ENCODE measurements at places on chromosomes 1 and 21. TPM values are rescaled to one million over a fixed set of nuclear protein-coding genes. Genes with fewer than 3 reads are reported as not detected.

DNA sequence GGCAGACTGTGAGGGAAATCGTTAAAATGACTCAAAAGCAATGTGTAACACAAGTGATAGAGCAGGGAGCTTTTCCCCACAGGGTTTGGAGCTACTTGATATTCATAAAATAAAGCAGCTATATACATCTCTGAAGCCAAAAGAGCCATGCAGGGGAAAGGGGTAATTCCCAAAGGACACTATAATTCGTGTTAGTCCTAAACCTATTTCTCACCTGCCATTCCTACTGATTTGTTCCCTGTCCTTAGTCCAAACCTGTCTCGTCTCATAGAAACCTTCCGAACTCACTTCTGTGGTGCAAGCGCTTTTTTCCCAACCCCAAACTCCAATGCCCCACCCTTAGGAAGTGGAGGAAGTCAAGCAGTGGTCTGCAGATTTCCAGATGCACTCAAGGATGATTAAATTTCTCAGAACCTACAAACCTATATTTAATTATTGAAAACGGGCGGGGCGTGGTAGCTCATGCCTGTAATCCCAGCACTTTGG lies 946 bp upstream of the HNRNPR start:
- DNase-seq, result no peak

- DNase-seq, result peak; percentile 83
These were observed 177.7 kb upstream of the EDN2 start for GRCh38 chr1:41662061-41662764.

DNA sequence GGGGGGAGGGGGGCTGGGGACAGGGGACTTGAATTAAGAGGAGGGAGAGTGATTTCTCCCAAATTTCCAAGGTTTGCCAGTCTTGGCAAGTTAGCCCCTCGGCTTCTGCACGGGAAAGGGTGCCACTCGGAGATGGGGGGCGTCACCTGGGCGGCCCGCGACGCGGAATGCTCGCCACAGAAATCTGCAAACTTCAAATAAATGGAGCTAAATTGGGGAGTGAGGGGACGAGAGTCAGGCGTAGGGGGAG lies 885 bp upstream of the SSBP3 start:
- DNase-seq, result no peak

DNA sequence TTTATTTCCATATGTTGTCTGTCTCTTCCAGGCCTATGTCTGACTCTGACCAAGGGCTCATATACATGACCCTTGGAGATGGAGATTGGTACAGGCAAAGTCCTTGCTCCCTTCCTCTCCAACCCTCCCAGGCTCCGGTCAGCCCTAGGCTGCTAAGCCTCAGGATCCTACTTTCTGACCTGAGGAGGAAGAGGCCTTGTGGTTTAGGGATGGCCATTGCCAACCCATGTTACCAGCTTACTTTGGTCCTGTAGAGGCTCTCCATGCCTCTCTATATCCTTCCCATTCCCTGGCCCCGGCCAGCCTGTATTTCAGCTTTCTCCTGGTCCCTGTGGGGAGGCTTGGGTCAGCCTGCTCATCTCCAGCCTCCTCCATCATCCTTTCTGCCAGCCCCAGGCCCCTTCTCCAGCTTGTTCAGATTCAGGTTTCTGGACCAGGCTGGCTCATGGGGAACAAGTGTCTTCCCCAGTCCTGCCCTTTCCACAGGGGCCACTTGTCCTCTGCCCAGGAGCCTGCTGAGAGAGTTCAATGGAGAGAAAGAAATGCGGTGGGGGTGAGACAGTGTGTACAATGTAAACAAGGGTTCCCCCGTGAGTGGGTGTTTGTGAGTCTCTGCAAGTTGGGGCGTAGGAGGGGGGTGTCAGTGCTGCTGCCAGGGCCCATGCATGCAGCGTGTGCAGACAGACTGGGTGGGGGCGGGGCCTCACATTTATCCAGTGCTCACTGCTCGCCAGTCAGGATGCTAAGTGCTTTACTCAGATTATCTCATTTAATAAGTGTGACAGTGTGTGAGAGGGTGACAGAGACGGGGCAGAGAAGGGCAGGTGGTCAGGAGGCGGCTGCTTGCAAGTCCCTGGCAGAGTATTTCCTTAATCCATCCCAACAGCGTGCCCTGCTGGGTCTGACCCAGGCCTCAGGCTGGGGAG lies 31.3 kb upstream of the FOXO6 start:
- DNase-seq, result no peak

GRCh38 chr1:53080041-53080440 lies 18.0 kb downstream of the PODN start:
- no peak for DNase-seq

- no peak for DNase-seq
These were observed 906 bp upstream of the FBXO28 start for GRCh38 chr1:224113005-224113404.

- DNase-seq, result peak; percentile 87
These were observed 1.1 kb downstream of the POGZ start for GRCh38 chr1:151457911-151458801.

- DNase-seq, result peak; percentile 56
These were observed 57.9 kb downstream of the FHAD1 start for GRCh38 chr1:15304708-15305467.

- DNase-seq, result no peak
These were observed 13.5 kb downstream of the FAM89A start for GRCh38 chr1:231026576-231026975.

DNA sequence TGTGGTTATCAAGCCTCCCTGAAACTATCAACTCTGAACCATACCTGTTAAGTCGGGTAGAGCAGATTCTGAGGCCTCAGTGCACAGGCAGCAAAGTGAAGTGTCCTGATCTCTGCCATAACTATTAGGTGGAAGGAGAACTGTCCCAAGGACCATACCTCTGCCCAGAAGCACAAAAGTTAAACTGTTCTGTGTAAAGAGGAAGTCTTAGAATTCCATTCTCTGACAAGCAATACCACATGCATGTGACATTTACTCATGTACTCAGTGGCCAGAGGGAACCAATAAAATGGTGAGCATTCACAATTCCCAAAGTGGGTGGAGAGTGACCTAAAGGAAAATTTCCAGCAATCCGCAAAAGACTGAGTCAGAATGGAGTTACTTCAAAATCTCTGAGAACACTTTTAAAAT lies 61.0 kb downstream of the TOR3A start:
- peak; percentile 99 for DNase-seq

DNA sequence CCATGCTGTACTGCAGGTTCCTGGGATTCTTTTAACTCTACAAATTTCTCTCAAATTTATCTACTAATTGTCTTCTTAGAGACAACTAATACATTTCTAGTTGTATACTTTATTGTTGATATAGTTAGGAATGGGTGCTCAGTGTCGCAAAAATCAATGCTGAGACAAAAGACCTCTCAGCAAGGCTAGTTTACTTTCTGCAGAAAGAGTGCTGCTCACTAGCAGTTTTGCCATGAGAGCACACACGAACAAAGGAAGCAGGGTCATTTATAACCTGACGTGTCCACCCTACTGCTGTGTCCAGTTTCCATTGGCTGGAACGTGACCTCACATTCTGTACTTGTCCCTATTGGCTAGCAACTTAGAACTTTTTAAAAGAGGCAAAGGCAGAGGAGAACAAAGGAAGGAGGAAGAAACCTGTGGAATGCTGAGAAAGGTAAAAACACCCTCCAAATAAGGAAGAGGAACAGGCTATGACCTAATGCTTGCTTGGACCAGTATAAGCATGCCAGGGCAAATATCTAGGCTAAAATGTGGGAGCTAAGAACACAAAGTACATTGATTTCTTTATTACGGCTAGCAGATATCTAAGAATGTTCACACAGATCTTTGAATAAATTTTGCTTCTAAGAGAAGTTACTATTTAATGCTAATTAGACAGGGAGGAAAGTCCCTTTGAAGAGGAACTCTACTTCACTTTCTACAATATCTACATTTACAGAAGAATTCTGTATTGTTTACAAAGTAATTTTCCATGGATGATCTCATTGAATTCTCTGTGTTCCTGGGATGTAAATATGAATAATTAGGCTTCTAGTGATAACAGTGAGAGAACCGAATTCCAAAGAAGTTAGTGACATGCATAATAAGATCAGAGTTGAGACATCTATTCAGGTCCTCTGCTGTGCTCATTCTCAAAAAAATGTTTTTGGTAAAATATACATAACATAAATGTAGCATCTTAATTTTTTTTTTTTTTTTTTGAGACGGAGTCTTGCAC lies 86.0 kb upstream of the MAP10 start:
- DNase-seq, result peak; percentile 41

- no peak for DNase-seq
These were observed 133.8 kb upstream of the KIAA1614 start for GRCh38 chr1:180778782-180779398.

- DNase-seq, result no peak
These were observed 7.2 kb upstream of the CRABP2 start for GRCh38 chr1:156712626-156713025.

GRCh38 chr1:14363707-14364413 lies 234.6 kb upstream of the KAZN start:
- no peak for DNase-seq

- no peak for DNase-seq
These were observed 661.5 kb upstream of the ZP4 start for GRCh38 chr1:238552271-238552670.

- no peak for DNase-seq
These were observed 47.1 kb downstream of the DDAH1 start for GRCh38 chr1:85417876-85418275.

GRCh38 chr1:6888268-6888667 lies 103.0 kb downstream of the CAMTA1 start:
- peak; percentile 64 for DNase-seq

- DNase-seq, result no peak
These were observed 518 bp upstream of the PLCH2 start for GRCh38 chr1:2475571-2475970.

The FABP3 gene
- 5.6 TPM for total RNA-seq

The TBX19 gene
- 0.28 TPM for total RNA-seq

The CD1E gene
- not detected for total RNA-seq

The TMEM52 gene
- total RNA-seq, result 0.28 TPM

The OR6N1 gene
- total RNA-seq, result not detected

The ELAPOR1 gene
- 0.28 TPM for total RNA-seq

The RNF186 gene
- total RNA-seq, result not detected

The CHIA gene
- not detected for total RNA-seq
